Omental fat pad (tissue), 4 donors: ENCODE measurements at places on chromosomes 5 and 9.

GRCh38 chr9:89080193-89080592, 88.9 kb downstream of the S1PR3 start:
- no peak for DNase-seq

DNA sequence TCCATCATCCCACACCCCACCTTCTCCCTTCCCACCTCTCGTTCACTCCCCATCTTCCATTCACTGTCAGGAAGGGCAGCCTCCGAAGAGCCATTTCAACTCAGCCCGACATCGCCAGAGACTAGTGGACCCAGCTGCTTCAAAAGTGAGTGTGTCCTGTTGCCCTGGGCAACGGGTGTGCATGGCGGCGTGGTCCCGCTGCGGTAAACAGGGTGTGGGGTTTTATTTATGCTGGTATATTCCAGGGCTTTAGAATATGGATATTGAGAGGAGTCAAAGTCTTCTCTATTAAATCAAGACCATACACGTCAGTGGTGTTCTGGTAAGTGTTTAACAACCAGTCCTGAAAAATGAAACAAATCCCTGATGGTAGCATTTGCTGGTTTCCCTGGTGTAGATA, 274.5 kb downstream of the MAST4 start:
- DNase-seq, result no peak

DNA sequence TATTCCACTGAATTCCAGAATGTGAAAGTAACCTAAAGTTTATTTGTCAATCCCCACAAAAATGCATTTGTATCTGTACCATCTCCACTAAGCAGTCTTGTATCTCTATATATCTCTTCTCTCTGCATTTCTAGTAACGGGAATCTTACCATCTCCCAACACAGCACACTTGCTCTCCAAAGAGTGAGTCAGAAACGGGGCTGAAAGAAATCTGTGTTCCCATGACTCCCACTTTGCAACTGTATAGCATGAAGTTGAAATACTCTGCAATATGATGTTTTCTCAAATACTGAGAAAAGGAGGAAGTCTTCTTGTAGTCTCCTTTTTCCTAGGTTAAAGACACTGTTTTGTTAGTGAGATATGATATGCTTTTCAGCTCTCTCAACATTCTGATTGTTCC, 848.8 kb upstream of the ACO1 start:
- DNase-seq, result no peak

- DNase-seq, result no peak
Measured at GRCh38 chr5:139861021-139861888, 65.6 kb downstream of the PSD2 start.

DNA sequence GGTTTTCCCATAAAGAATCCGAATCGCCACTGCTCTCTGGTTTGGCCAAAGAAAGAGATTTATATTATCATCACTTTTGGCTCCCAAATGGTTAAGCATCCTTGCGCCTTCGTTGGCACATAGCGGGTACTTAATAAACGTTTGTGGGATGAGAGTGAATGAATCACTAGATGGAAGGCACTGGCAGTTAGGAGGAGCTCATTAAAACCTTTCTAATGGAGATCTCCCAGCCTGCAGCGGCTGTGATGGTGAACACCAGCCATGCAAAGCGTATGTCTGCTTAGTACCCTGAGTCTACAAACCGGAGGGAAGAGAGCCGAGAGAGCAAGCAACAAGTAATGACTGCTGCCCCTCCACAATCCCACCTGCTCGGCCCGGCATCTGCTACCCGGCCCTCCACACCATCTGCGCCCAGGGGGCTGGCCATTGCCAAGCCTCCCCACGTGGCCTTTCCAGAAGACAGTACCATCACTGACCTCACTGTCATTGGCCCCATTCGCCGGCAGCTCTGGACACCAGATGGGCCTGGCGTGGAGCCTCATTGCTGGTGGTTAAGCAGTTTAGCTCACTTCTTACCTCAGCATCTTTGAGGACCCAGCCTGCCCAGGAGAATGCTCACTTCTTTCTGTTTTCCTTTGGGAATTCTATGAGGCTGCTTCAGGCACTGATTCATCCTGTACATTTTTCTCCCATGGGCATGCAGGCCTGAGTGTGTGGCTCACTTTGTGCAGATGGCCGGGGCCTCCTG, 39.3 kb upstream of the ANKRD33B start:
- DNase-seq, result no peak

DNA sequence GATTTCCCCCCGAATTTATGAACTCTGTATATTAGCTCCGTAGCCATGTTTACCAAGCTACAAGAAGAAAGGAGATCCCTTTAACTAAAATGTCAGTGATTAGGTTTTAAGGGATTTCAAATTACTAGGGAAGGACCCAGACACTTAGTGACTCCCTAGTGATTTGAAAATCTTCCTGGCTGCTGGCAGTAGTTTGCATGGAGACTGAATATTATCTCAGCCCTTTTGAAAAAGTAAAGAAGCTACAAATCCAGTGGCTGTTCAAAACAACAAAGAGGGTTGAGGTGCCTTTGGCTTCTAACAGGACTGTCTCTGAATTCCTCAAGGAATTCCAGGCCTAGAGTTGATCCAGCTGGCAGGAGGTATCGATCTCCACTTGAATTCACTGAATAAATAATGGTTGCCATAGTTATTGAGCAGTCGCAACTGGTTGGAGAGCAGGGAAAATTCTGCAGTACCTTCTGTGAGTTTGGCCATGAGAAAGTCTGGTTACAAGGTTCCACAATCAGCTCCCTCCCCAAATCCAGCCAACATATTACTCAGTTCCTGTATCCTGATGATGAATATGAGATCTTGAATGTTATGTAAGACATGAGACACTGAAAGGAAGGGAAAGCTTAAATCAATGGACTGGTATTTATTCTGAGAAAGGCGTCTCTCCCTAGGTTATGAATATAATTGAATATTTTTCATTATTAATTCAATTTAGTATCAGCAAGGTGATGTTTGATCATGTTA, 37.7 kb downstream of the NR4A3 start:
- no peak for DNase-seq

DNA sequence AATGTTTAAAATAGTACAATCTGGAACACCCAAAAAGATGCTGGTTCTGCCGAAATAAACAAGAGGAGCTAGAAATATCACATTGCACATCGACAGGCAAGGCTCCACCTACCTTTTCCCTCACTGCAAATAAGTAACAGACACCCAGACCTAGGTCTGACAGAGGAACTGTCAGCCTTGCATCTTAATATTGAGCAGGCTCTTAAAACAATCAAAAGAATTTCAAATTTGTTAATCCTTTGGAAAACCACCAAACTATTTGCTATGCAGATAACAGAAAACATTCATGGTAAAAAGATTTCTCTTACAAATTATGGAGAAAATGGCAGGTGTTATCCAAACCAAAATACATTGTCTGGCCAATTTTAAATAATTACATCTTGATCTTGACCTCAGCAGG, 71.3 kb downstream of the FRMD3 start:
- no peak for DNase-seq

DNA sequence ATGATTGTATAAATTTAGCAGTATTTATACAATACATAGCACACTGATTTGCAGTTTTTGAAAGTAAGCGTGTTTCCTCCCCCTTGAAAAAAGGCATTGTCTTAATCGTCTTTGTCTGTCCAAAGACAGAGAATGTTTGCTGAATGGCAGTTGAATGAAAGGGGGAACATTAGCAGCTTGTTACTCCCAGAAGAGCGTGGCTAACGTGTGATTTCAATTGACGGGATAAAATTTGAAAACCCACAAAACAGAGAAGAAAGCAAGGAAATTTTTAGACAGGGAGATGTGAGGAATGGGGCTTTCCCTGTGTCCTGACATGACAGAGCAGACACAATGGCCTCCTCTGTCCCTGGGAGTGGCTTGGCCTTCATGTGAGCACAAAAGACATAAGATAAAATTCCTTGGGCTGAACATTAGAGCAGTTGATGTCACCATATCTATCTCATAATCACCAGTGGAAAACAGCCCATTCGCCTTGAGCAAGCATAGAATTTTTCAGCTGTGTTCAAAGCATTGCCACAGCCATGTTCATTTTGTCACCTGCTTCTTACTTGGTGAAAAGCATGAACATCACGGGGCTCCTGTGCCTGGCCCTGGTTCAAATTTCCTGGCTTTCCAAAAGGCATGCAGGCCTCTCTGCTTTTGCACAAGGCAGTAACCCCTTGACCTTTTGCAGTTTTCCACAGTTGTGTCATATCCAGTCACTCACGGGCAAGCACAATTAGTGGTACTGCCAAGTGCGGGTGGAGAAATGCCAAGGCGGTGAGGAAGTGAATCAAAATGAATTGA, 126.9 kb downstream of the TLE1 start:
- DNase-seq, result no peak

GRCh38 chr9:26459959-26460358, 432.6 kb downstream of the CAAP1 start:
- no peak for DNase-seq

DNA sequence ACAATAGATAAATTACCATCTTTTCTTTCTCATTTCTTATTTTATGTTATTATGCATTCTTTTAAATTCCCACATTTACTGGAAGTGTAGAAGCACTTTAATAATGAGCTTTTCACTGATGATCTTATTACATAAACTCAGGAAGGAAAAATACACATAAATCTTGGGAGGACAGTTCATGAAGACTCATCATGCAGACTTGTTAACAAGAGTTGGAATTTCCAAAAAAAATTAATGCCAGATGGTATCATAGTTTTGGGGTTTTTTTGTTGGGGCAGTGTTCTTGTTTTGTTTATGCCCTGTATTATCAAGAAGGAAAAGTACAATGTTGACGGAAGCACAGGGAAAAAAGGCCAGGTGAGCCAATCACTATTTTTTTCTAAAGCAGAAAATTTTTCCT, 35.1 kb downstream of the CEMIP2 start:
- DNase-seq, result no peak

DNA sequence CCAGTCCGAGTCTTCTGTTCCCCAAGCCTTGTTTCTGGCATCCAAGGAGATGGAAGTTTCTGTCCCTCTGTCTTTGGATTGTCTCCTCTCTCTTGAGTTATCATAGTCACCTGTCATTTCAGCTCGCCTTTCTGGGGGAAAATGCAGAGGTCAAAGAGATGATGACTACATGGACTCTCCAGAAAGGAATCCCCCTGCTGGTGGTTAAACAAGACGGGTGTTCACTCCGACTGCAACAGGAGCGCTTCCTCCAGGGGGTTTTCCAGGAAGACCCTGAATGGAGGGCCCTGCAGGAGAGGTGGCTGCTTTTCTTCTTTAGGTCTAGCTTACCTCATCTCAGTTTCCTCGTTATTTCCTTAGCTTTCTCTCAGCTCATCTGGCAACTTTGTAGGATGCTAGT, 25.1 kb downstream of the ERAP2 start:
- DNase-seq, result no peak

DNA sequence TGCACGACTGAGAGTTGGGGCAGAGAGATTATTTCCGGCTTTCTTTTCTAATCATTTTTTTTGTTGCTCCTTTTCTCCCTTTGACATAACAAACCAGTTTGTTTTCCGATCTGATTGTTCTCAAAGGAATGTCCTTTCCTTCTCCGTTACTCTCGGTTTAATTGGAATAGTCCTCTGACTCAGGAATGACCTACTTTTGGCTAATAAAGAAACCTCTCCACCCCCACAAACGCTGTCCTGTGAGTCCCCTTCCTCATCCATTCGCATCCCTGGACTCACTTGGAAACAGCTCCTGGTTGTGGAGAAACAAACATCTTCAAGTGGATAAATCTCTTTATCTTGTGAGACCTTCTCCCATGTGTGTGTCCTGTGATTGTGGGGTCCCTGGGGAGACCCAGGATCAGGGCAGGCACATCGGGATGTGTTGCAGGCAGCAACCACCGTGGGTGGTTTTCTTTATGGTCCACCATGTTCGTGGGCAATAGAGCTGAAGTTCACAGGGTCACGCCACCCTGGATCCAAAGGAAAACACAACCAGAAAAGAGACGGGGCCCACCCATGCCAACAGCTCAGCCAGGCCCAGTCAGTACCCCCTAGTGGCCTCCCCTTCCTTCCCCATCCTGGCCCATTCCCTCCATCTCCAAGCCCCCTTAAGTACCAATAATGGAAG, 45.2 kb upstream of the NEK6 start:
- peak; percentile 11 for DNase-seq
